NCI-H1417 treated with DMSO at 0.1 percent for 48 hours (cell line): ENCODE measurements at places on chromosomes 16 and 17.

- DNase-seq, result no peak
These were observed 59.0 kb downstream of the PHKB start for GRCh38 chr16:47519996-47520679.

- no peak for DNase-seq
These were observed 21.5 kb downstream of the ITGAL start for GRCh38 chr16:30493941-30494488.

DNA sequence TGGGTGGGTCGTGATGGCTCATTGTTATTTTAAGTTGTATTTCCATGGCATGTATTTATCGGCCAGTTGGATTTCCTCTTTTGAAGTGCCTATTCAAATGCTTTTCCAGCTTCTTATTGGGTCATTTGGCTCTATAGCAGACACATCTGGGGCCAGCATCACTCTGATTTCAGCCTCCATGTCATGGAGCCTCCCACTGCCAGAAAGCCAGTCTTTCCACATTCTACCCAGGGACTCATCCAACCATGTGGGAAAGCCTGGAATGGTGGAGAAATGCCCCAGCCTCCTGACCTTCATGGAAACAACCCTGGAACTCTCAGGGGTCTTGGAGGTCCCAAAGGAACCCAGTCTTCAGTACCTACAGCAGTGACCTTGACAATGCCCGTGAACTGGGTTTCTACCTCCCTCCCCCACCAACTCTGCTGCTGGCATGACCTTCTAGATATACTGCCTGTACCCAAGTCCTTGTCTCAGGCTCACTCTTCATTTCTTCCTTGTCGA, 33.8 kb upstream of the ADGRG1 start:
- no peak for DNase-seq

GRCh38 chr16:17155936-17156335, 314.8 kb downstream of the XYLT1 start:
- no peak for DNase-seq

DNA sequence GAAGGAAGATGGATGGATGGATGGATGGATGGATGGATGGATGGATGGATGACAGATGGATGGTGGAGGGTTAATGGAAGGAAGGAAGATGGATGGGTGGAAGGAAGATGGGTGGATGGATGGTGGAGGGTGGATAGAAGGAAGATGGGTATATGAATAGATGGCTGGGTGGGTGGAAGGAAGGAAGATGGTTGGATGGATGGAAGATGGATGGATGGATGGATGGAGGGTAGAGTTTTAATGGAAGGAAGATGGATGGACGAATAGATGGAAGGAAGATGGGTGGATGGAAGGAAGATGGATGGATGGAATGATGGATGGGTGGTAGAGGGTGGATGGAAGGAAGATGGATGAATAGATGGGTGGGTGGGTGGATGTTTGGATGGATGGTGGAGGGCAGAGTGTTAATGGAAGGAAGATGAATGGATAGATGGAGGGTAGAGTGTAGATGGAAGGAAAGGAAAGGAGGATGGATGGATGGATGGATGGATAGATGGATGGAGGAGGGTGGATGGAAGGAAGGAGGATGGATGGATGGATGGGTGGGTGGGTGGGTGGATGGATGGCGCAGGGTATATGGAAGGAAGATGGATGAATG, 22.1 kb downstream of the MLYCD start:
- no peak for DNase-seq

GRCh38 chr17:35998018-35998545, 3.3 kb downstream of the CCL15 start:
- no peak for DNase-seq

DNA sequence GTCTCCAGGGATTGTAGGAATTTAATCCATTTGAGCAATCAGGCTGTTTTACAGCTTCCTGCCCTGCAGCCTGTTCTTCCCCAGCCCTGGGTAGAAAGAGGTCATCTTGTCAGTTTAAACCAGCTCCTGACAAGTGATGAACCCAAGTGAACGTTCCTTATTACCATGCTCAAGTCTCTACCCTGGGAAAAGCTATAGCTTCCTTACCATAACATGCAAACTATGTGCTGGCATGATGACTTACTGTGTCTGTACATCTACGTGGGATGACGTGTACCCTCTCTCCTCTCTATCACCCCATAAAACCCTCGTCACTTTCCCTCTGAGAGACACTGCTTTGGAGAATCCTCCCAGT, 452.2 kb downstream of the XYLT1 start:
- DNase-seq, result no peak

DNA sequence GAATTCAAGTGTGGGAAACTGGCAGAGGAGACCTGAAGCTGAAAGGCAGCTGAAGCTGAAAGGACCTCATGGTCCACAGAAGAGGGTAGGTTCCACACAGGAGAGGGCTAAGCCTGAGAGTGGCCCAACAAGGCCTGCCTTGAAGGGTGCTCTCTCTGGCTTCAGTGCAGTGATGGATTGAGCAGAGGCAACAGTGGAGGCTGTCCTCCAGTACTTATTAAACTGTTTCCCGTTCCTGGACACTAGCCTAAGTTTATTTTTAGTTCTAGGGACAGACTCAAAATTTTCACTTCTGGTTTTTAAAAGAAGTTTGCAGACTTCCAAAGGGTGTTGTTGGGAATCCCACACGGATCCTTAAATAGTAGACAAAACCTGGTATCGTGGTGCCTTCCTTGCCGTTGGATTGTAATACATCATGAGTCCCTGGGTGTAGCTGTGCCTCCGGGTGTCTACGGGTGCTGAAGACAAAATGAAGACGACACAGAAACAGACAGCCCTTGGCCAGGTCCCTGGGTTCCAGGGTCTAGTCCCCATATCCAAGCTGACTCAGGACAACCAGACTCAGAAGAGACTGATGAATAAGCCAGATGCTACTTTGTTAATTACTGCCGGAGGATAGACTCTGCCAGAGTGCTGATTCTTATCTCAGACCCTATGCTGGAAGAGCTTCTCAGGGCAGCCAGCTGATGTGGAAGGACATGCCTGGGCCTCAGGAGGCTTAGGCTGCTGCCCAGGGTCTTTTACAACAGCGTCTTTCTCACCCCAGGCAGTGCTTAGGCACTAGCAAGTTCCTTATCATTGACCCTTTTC, 7.1 kb upstream of the CMTM4 start:
- DNase-seq, result no peak

DNA sequence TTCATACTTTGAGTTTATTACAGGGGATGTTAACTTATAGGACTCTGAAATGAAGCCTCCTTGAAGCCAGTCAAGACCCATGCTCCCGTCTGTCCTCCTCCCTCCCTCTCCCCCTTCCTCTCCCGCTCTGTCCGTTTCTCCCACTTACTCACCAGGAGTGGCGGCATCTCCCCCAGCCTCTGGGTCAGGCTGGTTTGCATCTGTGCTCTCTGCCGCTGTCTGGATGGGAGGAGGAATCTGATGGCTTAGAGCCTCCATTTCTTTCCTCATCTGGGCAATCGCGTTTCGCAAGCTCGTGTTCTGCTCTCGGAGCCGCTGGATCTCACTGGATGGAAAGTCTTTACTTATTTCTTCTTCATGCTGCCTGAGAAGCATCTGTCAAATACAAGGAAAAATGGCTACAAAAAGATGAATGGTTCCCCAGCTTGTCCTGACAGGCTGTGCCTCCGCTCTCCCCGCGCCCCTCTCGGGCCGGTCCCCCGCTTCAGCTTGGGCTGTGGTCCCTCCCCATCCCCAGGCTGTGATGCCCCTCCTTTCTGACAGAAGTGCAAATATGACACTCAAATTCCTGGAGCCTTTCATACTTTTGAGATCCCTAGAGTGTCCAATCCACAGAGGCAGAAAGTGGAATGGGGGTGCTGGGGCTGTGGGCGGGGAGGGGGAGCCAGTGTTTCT, 40.0 kb downstream of the CCDC57 start:
- DNase-seq, result no peak

DNA sequence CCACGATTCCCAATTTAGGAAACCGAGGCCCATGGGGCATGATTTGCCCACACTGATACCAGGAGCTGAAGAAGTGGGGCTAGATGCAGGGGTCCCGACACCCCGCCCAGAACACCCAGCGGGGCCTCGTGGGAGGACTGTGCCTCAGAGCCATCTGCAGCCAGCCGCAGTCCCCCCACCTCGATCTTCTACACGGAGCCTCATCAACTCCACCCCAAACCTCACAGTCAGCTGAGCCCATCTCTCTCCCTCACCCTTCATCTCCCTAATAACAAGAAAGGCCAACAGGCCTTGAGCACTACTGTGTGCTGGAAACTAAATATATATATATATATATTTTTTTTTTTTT, 4.2 kb downstream of the ITGAE start:
- no peak for DNase-seq
